ENCODE measurements at places on chromosomes 3 and 15.

GRCh38 chr15:31782016-31782783 lies 248.1 kb upstream of the CHRNA7 start:
- no peak for DNase-seq

DNA sequence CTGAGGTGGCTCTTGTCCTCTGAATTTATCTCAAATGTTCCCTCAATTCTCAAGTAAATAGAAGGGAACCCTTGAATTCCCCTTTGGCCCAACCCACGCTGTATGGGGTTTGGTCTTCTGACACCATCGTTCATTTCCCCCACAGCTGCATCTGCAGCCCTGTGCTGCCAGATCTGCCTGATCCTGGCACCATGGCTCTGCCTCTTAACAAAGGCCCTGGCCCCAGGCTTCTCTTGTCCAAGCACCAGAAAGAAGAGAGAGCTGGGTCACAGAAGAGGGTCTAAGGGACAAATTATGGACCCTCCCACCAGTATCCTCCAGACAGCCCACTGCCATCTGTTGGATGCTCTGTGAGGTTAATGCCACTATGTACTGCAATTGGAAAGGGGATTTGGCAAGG lies 1.8 kb downstream of the MAP1A start:
- no peak for DNase-seq

DNA sequence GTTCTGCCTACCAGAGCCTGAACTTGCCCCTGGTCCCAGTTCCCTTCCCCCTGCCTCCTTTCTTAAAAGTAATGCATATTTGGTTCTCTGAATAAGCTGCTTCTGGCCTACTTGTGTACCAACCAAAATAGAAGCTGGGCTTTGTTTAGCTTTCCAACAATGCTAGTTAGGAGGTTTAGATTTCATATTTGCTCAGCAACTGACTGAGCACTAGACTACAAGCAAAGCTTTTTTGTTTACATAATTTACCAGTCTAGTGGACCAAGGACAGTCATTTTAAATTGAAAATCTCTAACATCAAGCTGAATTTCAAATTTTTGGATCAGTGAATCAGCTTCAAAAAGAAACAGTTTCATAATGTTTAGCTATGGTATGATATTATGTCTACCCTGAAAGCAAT lies 331.2 kb downstream of the ULK4 start:
- DNase-seq: no peak

DNA sequence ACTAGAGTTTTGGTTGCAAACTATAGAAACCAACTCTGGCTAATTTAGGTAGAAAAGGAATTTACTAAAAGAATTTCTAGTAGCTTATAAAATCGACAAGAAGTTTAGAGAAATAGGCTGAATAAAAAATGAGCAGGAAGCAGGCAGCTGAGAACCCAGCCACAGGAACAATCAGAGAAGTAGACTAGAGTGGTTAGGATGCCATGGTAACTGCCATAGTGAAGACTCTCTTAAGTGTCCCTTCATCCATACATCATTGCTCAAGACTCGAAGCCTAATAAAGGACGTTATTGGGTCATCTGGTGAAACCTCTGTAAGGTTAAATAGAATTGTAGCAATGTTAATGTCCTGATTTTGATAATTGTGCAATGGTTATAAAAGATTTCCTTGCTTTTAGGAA lies 13.8 kb downstream of the AVEN start:
- no peak for DNase-seq

DNA sequence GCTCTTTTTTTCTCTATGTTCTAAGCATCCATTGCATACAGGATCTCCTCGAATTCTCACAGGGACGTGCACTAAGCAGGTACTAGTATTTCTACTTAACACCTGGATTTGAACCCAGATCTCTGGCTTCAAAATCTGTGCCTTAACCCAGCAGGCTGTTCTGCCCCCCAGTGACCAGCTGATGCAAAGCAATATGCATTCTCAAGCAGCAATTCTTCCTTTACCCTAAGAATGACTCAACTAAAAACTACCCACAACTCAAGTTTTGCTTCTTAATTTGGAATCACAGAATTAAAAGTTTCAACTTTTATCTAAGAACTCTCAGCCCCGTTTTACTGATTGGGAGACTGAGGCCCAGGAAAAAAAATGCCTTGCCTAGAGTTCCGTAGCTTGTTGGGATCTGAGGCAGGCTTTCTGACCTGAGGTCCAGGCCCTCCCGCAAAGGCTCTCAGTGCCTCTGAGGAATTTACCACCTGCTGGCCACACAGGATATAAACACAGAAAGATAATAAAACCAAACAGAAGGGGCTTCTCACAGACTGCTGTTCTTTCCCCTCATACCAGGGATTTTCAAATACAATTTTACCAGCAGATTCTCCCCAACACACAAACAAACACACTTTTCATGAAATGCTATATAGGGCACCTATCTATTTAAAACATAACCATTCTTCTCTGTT lies 115.4 kb upstream of the RAD18 start:
- DNase-seq: peak; percentile 79

DNA sequence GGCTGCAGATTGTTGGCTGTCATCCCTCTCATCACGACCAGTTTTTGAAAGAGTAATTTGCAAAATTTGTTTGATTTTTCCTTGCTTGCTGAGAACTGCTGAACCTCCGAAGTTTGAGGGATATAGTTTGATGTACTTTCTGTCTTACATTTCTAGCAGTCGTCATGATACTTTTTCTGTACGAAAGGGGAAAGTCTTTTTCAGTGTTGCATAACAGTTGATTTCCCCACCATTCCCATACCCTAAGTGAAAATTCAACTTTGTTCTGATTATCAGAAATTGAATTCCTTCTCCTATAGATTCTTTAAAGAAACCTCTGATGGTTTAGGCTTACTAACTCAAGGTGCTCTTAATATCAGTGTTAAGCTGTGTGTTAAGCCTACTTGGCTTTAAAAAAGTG lies 1.6 kb downstream of the PDE8A start:
- DNase-seq: no peak

DNA sequence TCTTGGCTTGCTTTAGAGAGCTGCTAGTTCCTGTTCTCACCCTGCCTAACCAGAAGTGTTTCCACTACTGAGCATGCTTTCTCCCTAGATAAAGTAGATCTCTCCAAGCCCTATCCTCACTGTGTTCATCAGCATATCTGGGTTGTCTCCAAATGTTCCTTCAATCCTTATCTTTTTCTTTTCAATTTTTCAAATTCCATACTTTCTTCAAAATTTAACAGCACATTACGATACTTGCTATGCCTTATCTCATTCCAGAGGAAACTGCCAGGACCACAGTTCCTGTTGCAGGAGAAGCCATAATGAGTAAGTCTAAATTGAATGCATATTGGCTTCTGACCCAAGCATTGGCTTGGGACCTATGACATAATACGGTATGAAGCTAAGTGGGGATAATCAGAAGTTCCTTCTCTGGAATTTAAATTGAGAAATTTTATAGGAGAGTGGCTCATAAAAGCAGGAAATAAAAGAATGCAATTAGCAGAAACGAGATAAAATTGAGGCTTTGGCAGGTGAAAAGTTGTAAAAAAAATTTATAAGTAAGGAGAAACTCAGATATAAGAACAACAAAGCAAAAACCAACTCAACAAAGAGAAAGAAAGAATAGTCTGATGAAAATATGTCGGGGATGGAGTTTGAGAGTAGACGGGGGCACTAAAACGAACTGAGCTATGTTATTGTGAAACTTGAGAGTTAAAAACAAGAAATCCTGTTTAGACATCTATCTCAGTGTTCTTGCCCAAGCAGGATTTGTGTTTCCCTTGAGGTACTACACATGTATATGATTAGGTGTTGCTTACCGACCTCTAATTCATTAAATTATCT lies 631.7 kb upstream of the CCDC54 start:
- DNase-seq: no peak

GRCh38 chr15:57561041-57561711 lies 30.5 kb upstream of the MYZAP start:
- peak; percentile 48 for DNase-seq

- no peak for DNase-seq
Measured at GRCh38 chr3:73204841-73205240, 143.4 kb downstream of the EBLN2 start.

DNA sequence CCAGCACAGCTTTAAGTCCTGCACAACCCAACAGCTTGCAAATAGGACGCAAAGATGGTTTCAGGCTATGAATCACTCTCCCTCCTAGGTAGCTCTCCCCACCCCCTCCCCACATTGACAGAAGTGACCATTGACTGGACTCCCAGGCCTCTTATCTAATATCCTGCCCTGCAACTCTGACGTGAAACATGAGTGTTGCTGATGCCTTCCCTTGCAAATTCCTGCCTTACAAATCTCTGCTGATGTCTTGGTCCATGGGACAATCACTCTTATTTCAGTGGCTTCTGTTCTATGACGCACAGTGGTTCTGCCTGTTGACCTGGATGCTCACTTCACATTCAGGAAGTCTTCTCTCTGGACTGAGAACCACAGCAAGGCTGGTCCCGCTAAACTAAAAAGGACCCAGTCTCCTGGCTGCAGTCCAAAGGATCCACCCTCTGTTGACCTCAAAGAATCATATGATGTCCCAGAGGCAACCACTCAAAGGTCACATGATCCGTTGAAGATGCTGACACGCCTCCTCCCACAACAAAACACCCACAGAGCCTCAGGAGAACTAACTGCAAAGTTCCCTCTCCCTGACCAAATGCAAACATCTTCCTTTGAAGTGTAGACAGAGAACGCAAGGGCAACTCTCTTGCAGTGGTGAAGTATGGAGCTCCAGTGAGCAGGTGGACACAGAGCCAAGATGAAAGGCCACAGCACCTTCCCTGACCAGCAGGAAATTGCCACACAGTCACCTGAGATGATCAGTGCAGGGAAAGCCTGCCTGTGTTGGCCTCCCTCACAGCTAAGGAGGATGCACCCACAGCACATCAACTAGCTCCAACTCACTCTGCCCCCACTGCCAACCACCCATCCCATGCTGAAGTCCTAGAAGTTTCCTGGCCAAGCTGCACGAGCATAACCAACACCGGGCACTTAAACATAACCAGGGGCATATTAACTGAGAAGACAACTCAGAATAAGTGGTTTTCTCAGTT lies 112.3 kb downstream of the ADAMTS17 start:
- no peak for DNase-seq

All from HuH-7 (cell line).